ENCODE measurements at places on chromosomes 13 and 19.

- DNase-seq, result no peak
Measured at GRCh38 chr13:60654415-60654814, 257.4 kb downstream of the TDRD3 start.

DNA sequence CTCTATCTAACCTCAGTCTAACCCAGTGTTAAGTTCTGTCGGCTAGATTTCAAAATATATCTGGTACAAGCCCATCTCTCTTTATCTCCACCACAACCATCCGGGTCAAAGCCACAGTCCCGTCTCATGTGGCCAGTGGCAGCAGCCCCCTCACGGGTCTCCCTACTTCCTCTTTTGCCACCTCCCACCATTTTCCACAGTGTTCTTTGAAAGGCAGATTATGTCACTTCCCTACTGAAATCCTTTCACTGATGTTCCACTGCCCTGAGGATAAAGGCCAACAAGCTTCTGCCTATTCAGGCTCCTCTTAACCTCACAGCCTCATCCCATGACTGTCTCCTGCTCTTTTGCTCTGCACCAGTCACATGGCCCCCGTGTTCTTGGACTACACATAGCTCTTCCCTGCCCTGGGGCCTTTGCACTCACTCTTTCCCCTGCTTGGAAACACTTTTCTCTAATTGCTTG lies 117.2 kb downstream of the UBL3 start:
- no peak for DNase-seq

DNA sequence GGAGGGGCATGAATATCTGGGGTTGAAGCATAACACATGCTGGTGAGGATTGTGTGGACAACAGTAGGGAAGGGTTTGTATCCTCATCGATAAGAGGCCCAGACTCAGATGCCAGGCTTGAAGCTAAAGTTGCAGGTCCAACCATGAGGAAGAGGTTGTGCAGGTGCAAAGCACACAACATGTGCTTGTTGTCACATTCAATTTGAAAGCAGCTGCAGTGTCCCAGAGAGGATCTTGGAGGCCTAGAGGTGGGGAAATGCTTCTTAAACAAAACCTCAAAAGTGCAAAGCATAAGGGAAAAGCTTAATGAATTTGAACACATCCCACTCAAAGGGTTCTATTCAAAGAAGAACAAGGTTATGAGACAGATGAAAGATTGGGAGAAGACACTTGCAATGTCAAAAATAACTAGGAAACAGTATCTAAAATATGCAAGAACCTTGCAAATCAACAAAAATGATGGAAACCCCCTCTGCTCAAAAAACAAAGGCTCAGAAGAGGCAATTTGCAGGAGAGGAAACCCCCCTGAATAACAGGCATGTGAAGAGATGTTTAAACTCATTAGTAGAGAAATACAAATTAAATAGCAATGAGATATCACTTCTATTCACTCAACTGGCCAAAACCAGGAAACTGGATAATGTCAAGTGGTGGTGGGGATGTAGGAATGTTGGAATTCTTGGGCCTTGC lies 187.1 kb downstream of the KATNAL1 start:
- DNase-seq, result no peak

GRCh38 chr19:19816679-19817078 lies 4.9 kb downstream of the ZNF506 start:
- DNase-seq, result no peak

Measured in stimulated activated CD8-positive, alpha-beta memory T cell treated with anti-CD3 and anti-CD28 coated beads, Interleukin-4, amount 100 ng/mL, for 48 hours (primary cell).